ENCODE measurements at places on chromosomes 2 and 18. TPM values are rescaled to one million over a fixed set of nuclear protein-coding genes. Genes with fewer than 3 reads are reported as not detected.

The RIT2 gene
- total RNA-seq, result not detected

The C2orf80 gene
- not detected for total RNA-seq

DNA sequence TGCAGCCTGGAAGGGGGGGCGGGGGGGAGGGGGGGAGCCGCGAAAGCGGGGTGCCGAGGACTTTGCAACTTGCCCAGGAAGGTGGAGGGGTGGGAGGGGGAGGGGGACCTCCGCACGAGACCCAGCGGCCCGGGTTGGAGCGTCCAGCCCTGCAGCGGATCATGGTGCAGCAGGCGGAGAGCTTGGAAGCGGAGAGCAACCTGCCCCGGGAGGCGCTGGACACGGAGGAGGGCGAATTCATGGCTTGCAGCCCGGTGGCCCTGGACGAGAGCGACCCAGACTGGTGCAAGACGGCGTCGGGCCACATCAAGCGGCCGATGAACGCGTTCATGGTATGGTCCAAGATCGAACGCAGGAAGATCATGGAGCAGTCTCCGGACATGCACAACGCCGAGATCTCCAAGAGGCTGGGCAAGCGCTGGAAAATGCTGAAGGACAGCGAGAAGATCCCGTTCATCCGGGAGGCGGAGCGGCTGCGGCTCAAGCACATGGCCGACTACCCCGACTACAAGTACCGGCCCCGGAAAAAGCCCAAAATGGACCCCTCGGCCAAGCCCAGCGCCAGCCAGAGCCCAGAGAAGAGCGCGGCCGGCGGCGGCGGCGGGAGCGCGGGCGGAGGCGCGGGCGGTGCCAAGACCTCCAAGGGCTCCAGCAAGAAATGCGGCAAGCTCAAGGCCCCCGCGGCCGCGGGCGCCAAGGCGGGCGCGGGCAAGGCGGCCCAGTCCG is 540 bp downstream of the SOX11 start:
- no peak for DNase-seq

- DNase-seq, result no peak
Measured at GRCh38 chr18:49548229-49548636, 13.6 kb upstream of the LIPG start.

The GNLY gene
- total RNA-seq, result not detected

DNA sequence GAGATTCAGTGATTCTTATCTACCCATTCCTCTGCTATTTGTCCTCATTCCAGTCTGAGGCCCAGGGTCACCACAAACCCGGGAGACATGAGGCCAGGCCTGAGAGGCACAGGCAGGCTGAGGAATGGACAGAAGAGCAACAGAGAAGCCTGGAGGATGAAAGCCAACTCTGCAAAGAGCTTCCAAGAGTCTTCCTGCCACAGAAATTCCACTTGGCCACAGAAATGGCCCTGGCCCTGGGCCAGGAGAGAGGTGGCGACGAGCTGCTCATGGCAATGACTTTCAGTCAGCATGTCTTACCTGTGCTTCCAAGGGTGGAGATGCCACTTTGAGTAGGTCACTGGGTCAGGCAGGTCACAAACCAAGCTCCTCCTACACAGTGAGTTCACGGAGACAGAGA is 155.3 kb upstream of the PKDCC start:
- DNase-seq, result no peak

GRCh38 chr2:104786821-104787220 is 67.1 kb upstream of the POU3F3 start:
- DNase-seq, result no peak

DNA sequence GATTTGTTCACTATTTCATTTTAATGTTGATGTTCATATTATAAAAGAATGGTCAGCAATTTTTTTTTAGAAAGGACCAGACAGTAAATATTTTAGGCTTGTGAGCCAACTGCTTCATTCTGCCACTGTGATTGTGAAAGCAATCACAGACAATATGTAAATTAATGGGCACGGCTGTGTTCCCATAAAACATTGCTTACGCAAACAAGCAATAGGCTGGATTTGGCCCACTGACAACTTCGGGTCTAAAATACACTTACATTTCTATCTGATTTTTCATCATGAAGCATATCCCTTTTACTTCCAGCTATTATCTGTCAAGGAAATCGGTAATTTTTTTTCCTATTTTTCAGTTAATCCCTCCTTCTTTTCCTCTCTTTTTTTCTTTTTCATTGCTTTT is 182.2 kb upstream of the CDH2 start:
- no peak for DNase-seq

DNA sequence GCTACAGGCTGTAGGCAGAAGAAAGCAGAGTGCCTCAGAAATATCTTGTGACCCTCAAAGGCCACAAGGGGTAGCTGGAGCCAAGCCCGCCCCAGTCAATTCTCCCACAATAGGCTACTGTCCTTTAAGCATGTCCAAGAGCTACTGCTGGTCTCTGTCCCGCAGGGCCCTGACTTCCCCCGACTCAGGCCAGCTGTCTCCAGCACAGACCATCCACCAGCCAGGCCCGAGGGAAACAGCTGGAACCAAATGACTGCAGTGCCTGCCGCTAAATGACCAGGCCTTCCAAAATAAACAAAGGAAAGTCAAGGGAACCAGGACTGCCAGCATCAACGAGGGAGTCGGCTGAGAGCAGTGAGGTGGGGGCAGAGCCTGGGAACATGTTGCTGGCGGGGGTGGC is 36.7 kb downstream of the MCFD2 start:
- no peak for DNase-seq

The DSC1 gene
- total RNA-seq, result not detected

- no peak for DNase-seq
Measured at GRCh38 chr2:50746526-50746925, 285.4 kb downstream of the NRXN1 start.

GRCh38 chr18:42792731-42793130 is 322.8 kb downstream of the RIT2 start:
- no peak for DNase-seq

DNA sequence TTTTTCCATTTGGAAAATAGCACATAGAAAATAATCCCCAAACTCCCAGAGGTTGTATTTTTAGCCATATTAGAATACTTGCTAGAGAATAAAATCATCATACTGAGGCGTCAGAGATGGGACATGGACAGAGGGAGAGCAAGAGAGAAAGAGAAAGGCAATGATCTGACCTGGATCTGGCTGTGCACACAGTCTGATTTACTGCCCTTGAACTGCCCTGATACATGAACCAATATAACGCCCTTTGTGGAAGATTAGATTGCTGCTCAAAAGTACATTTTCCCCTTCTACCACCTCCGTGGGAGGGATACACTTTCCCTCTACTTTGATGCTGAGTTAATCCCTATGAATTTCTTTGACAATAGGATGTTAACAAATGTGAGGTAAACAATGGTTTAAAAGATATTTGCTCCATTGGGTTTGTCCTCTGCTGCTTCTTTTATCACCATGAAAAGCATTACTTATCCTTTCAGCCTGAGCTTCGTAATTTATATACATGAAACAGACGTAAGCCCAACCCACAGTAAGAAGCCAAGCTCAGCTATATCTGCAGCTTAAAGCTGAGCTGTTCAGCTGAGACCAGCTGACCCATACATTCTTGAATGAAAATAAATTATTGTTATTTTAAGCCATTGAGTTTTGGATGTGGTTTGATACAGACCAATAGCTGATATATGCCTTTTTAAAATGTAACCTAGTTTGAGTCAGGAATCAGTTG is 1664.6 kb upstream of the CELF4 start:
- no peak for DNase-seq

- DNase-seq, result no peak
Measured at GRCh38 chr2:171483793-171484192, 38.5 kb upstream of the CYBRD1 start.

All from Panc1 (cell line).